ENCODE measurements at places on chromosomes 6 and 20.

DNA sequence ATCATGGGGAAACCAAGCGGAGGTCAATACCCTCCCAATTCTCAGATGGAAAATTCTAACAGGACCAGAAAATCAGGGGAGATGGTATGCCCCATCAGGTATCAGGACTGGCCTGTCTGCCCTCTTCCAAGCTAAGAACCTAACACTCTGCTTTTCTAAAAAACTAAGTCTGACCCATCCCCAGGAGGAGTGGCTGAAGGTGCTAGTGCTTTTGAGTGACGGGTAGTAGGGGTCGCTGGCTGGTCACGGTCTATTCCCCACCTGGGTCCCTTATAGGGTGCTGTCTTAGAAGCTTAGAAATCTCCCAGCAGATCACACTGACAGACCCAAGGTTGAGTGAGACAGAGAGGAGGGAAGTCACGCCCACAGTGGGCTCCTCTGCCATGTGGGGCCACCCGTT, 9.6 kb downstream of the ABHD16A start:
- DNase-seq = no peak

DNA sequence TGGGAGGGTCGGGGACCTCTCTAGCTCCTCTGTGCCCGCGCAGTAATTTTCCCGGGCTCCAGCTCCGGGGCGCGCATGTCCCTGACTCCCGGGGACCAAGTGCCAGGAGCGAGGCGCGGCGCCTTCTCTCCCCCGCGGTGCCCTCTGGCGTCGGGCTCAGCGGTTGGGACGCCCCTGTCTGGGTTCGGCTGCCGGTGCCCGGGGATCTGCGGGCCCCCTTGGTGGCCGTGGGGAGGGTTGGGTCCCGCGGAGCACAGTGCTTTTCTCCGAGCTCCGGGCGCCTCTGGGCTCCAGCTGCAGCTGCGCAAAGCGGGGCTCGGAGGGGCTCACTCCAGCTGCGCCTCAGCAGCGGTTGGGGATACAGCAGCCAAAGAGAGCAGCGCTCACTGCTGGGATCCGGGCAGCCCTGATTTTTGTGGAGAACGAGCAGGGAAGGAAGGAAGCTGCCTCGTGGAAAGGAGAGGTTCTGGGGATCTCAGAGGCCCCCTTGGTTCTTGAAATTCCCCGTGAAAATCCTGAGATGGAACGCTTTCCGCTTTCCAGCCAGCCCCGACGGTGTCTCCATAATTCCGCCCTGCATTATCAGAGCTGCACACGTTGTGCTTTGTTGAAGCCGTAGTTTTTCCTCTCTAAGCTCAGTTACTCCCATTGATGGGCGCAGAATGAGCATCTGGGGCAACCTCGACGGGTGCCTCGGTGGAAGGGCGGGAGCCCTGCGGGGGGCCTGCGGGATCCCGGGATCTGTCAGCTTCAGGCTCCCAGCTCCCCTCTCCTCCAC, 861 bp downstream of the PPP1R14C start:
- peak; percentile 40 for DNase-seq

- DNase-seq = no peak
Observed at GRCh38 chr20:2104236-2104635, 2.6 kb downstream of the STK35 start.

GRCh38 chr6:124530926-124531325, 431.3 kb upstream of the RNF217 start:
- no peak for DNase-seq

DNA sequence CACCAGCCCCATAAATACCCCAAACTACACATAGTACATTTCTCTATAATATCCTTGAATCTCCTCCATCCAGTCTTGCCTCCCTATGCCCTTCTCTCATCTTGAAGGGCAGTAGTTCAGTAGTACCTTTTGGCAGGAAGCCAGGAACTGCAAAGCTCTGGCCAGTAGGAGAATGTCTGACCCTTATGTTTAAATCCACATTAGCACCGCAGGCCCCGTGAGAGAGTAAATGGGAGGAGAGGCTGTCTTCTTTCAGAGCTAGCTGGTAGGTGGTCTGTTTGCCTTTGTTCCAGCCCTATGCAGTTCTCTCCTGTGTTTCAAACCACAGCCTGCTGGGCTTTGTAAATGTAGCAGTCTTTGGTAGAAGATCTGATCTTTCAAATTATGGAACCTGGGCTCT, 690.7 kb downstream of the DOK5 start:
- no peak for DNase-seq

GRCh38 chr20:34532320-34532719, 16.1 kb downstream of the DYNLRB1 start:
- no peak for DNase-seq

DNA sequence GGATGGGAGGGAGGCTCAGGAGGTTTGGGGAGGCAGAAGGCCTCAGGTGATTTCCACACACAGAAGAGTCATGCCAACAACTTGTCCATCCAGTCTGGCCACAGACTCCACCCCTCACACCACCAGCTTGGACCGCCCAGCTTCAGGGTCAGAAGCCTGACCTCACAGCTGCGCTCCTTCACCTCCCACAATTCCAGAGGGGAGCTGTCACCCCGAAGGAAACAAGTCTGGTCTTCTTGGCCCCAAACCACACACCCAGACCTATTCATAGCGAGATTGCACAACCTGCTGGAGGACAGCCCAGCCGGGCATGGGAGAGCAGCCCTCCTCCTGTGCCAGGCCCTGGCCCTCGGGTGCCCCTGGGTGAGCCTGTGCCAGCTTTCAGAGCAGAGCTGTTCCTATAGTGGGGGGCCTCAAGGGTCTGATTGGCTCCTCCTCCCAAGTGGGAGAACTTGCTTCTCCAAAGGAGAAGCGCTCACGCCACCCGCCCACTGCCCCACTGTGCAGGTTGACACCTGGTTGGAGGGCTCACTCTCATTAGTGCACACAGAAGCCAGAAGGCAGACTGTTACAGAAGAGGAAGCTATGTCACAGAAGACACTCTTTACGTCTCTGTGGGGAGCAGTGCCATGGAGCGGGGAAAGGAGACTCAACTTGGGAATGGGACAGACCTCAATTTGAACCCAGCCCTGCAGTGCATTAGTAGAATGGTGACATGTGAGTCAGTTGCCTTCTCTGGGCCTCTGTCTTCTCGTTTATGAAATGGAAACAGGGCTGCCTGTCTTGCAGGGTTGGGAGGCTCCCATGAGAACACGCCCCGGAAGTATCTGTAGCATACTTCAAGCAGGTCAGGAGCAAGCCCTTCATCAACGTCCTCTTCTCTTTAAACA, 128.8 kb downstream of the FOXO3 start:
- no peak for DNase-seq

DNA sequence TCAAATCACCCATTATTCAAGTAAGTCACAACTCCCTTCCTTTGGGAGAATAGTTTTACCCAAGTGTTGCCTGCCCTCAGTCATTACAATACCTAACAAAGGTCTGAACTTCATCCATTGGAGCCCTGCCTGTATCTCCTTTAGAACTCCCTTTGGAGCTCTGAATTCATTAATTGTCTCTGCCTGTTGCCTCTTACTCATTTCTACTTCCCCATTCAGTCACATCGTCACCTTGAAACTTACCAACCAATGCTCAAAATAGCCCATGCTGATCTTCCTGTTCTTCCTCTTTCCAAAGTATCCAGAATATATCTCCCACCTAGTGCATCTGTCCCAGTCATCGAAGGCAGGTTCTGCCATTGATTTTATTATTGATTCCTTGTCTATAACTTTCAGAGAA, 120.7 kb upstream of the ADGRF1 start:
- no peak for DNase-seq

DNA sequence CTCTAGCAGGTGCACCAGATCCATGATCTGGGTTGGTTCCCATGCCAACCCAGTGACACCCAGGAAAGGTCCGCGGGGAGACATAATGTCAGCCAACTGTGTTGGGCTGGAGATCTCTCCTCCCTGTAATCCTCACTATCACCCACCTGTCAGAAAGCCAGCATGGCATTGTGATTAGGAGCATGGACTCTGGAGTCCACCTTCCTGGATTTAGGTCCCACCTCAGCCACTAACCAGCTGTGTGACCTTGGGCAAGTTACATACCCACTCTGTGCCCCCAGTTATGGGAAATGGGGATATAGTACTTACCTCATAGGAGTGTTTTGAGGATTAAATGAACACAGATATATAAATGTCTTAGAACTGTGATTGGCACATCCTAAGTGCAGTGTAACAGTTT, 97.9 kb downstream of the ZDHHC14 start:
- no peak for DNase-seq

DNA sequence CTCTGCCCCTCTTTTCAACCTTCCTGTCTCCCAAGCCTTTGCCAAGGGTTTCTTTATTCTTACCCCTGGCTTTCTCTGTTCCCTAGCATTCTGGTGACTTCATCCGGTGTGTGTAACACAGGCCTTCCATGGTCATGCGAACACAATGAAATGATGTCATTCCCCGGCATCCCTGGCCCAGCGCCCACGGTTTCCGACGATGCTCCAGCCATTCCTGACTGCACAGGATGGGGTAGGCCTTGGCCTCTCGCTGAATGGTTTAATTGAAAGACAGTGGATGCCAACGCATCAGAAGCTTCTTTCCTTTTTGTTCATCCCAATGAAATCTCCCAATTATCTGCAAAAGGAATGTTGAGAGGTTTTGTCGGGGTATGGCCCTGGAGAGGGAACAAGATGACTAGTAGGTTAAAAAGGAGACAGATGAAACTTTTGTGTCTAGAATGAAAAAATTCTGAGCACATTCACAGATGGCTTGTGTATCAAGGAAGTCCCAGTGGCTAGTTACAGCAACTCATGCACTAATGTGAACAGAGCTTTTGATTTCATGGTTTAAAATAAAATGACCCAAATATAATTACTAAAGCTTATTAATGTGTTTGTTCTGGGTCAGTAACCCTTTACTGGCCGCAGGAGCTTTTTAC, 655.0 kb downstream of the QKI start:
- no peak for DNase-seq

DNA sequence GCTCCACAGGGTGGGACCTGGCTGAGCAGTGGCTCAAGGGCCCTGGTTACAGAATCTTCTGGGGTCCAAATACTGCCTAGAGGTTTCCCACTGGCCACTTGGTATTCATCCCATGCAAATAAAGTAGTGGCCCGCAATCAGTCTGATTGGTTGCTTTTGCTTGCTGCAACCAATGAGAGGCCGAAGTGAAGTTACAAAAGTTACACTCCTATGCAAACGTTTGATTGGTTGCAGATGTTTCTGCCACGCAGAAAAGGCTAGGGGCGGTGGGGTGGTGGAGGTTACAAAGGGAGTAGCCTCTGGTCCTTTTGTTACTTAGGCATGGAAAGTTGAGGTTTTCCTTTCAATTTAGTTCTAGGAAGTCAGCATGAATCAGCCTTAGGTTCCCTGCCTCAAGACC, 3.6 kb upstream of the NHLRC1 start:
- DNase-seq = no peak

- no peak for DNase-seq
Observed at GRCh38 chr20:965956-966355, 36.2 kb downstream of the RSPO4 start.

- no peak for DNase-seq
Observed at GRCh38 chr20:44716309-44717106, 1.3 kb downstream of the CCN5 start.

- DNase-seq = no peak
Observed at GRCh38 chr6:113147544-113147943, 709.6 kb upstream of the MARCKS start.

- no peak for DNase-seq
Observed at GRCh38 chr6:154251116-154251515, 105.5 kb downstream of the IPCEF1 start.

DNA sequence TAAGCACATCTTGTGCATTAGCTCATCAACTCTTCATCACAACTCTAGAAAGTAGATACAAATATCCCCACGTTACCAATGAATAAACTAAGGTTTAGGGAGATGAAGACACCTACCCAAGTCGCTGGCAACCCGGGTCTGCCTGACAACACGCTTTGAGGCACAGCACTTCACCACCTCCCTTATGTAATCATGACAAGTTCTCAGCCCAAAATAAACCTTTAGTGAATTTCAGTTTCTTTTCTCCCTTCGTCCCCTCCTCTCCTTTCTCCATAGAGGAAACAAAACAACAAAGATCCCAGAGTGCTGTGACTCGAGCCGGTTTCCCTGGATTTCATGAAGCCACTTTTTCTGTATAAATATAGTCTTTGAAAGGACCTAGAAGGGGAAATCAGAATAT, 105.4 kb downstream of the MAFB start:
- DNase-seq = no peak

GRCh38 chr20:24208652-24209051, 220.1 kb upstream of the GGTLC1 start:
- no peak for DNase-seq

DNA sequence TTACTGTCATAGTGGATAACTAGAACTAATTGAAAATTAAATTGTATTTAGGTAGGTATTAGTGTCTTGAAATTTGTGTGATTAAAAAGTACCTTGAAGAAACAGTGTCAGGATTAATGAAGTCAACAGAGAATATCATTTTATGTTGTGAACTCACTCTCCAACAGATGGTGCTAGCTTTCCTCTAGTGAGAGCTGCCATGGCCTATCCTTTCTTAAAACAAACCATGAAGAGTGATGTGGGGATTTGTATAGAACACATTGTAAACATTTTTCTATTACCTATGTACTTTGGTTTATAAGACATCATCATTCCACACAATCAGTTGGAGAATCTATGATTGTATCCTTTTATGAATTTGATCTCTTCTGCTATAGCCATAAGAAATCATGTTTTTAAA, 4.8 kb upstream of the SRSF12 start:
- peak; percentile 38 for DNase-seq

DNA sequence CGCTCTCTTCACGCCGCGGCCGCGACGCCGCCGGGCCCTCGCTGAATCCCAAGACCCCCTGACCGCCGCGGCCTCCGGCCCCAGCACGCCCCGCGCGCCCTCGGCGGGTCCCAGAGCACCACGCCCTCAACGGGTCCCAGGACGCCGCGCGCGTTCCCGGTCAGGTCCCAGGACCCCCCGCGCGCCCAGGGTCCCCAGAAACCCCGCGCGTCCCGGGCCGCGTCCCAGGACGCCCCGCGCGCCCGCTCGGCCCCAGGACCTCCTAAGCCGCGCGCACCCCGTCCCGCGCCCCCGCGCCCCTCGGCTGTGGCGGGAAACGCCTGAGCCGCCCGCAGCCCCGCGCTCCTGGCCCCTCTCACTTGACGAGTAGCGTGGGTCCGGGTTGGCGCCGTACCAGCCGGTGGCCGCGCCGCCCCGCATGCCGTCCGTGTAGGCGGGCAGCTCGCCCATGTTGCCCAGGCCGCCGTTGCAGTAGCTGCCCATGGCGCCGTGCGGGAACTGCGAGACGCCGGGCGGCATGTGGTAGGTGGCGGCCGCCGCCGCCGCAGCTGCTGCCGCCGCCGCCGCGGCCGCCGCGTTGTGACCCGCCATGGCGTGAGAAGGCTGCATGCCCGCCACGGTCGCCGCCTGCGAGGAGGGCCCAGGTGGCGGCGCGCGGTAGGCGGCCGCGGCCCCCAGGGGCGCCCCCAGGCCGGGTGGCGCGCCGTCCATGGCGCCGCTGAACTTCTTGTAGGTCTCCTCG, 556 bp downstream of the NKX2-4 start:
- DNase-seq = peak; percentile 59

DNA sequence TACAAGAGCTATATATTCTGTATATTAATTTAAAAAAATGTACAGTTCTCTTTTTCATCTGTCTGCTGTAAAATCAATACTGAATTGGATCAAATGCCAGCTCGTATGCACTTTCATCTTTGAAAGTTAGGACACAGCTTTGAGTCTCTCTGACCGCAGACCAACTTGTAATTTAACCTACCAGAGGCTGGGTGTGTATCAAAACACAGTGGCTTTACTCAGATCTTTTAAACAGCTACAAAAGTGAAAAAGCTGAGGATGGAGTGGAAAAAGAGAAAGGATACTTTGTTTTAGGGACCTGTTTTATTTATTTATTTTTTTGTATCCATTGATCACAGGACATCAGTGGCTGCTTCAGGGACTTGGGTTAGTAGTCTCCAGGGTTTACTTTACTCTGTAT, 44.1 kb downstream of the KIAA0408 start:
- DNase-seq = no peak

Measured in NCI-H1092 treated with DMSO at 0.1 percent for 48 hours (cell line).